Stimulated activated naive CD8-positive, alpha-beta T cell treated with anti-CD3 and anti-CD28 coated beads, Interleukin-15, Interleukin-2, amounts not matched to agents 100 U/mL and 50 U/mL, for 24 hours (primary cell): ENCODE measurements at places on chromosomes 3 and 15.

DNA sequence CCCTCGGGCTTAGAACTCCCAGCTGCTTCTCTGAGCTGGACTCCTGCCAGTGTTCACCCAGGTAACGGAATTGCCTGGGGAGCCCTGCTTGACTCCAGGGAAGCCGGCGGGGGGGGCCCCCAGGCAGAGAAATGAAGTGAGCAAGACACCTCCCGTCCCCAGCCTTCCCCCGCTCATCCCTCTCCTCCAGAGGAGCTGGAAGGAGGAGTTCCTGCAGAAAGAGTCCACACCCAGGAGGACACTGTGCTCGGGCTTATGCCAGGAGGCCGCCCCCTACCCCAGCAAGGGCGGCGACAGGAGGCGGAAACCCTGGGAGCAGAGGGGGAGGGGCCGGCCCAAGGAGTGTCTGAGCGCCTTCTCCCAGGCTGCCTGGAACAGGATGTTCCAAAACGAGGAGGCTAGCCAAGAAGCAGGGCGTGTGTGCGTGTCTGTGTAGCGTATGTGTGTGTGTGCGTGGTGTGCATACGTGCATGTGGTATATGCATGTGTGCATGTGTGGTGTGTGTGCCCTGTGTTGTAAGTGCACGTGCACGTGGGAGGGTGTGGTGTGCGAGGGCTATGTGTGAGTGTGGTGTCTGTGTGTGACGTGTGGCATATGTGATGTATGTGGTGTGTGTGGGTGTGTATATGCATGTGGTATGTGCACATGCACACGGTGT, 511.3 kb downstream of the SHQ1 start:
- DNase-seq: no peak

- no peak for DNase-seq
Observed at GRCh38 chr15:81400640-81401236, 26.7 kb upstream of the TMC3 start.

- DNase-seq: no peak
Observed at GRCh38 chr3:180548050-180548449, 53.9 kb upstream of the TTC14 start.

DNA sequence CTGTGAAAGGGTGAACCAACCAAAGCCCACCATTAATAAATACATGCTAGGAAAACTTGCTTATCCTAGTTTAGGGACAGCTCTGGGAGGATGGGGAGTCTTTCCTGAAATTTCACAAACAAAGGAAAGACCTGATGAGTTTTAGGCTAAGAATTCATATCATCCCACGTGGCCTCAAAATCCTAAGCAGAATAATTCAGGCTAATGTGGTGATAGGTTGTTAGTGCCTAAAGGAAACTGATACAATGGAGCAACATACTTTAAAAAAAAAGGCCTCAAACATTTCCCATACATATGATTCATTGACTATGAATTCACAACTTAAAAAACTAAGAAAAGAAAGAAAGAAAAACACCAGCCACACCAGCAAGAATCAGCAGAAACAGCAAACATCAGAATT, 126.9 kb upstream of the CNTN4 start:
- DNase-seq: no peak

GRCh38 chr15:26259581-26259980, 396.5 kb upstream of the ATP10A start:
- no peak for DNase-seq

GRCh38 chr15:78625606-78626280, 4.9 kb upstream of the CHRNA3 start:
- no peak for DNase-seq

DNA sequence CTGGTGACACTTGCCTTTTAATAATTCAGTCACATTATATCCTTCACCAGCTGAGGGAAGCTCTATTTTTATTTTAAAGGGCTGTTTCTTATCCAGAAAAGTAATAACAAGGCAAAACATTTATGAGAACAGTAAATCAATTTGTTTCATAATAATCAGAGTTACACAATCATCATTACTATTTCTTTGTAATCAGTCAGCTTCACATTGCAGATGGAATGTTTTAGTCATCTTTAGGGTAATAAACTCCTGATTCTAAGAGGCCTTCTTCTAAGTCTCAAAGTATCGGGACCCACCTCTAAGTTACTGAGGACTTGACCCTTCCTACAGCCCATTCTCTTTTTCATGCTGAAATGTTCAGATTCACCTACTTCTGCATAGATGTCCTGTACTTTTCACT, 298.3 kb upstream of the TGFBR2 start:
- no peak for DNase-seq
